CD4-positive, alpha-beta T cell treated with Interleukin-6 for 4 hours (primary cell): ENCODE measurements at places on chromosomes 2 and 18.

DNA sequence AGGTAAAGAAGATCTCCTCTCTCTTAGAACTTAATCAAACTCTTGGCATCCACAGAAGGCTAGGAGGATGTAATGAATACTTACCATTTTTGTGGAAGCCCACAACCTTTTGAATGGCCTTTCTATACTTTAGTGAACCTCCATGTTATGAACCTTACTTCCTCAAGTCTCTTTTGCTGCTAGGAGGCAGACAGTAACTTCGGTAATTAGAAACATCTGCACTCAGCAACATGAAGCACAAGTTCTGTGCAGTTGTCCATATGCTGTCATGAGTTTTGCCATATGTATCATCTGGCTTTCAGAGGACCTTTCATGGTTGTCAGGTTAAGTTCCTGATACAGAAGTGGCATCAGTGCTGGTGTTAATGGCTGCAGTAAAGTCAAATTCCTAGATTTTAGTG is 50.4 kb downstream of the PDK1 start:
- DNase-seq: no peak

- no peak for DNase-seq
Observed at GRCh38 chr2:219469186-219469724, 29.4 kb upstream of the GMPPA start.

GRCh38 chr2:157788201-157788600 is 87.9 kb downstream of the ACVR1 start:
- DNase-seq: no peak

GRCh38 chr2:132419941-132420340 is 3.3 kb downstream of the GPR39 start:
- no peak for DNase-seq
